ENCODE measurements at places on chromosomes 4 and X.

- DNase-seq = no peak
These were observed 56.2 kb downstream of the WFS1 start for GRCh38 chr4:6325788-6326290.

DNA sequence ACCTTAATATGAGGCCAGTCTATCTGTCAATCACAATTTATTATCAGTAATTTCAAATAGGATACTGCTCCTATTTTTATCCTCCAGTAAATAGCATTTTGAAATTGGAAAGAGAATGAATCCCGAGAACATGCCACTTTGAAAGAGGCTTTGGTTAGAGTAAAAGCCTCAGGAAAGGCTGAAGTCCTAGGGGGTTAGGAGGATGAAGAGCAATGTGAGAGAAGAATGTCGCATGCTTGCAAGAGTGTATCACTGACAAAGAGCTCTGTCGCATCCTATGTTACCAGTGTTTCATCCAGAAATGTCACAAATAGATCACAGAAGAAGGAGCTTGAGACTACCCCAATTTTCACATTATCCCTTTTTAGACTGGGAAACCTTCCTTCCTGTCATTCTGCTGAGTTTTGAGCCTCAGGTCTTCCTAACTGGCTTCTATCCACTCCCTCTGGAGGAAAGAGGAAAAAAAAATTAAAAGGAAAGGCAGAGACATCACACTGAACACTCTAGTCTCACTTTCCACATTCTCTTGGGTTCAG, 39.8 kb downstream of the GPM6A start:
- DNase-seq = no peak

DNA sequence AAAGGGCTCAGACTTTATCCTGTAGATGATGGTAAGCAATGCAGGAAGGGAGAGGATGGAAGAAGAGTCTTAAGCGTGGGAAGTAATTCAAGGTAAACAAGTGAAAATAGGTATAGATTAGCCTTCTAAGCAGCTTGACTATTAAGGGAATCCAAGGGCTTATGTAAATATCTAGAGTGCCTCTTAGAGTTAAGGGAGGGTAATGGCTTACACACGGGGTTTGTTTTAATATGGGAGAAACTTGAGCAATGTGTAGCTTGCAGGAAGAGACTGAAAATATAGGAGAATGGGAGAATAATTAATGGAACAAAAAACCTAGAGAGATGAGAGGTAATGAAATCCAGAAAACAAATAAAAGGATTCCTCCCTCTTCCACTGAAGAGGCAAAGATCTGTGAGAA, 12.8 kb upstream of the SAP30 start:
- no peak for DNase-seq

DNA sequence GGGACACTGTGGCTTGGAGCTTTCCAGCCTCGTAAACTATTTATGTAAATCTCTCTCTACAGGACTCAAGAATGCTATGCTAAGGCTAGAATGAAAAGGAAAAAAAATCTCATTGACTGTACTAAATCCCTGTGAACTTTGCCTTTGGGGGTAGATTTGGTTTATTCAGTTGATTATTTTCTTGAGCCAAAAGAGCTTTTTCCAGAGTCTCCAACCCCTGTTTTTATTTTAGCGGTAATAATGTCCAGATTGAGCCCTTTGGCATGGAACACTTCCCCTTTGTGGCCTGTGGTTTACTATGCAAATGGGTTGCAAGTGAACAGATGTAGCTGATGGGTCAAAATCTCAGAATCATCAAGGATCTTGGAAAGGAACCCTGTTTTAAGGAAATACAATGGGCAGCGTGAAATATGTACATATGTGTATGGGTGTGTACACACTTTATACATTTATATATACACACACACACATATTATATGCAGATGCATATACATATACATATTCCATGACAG, 72.9 kb downstream of the FAM9B start:
- DNase-seq = no peak

GRCh38 chr4:4810778-4811177, 48.7 kb upstream of the MSX1 start:
- DNase-seq = no peak

- peak; percentile 1 for DNase-seq
These were observed 148.1 kb upstream of the EOLA2 start for GRCh38 chrX:150086371-150086770.

DNA sequence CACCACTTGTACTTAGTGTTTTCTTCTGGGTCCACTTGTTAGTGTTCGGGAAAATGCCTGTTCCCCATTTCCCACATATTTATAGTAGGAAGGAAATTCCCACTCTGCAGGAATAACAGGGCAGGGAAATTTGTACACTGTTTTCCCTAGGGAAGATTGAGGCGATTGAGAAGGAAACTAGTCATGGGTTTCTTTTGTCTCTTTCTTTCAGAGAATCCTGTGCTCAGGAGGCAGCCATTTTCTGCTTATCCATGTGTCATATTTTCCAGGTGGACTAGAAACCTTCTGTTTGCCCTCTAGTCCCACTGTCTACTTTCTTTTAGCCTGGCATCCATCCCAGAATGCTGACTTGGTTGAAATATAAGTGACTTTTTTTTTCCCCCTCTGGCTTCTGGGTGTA, 299.1 kb upstream of the ANKRD50 start:
- no peak for DNase-seq

DNA sequence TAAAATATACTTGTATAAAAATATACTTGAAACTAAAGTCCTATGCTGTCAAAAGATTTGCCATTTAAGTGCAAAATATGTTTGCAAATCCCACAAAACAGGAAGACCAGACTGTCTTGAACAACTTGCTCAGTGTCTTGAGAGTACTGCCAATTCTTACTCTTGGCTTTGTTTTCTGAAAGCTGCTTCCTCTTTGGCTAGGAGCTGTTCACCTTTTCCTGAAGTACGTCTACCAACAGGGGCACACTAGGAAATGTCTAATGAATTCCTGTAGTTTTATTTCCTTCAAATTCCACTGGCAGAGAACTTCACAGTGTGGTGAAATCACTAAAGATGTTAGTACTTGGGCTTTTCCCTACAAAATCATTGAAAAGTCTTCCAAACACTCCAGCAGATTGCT, 46.4 kb upstream of the ABCG2 start:
- DNase-seq = no peak

DNA sequence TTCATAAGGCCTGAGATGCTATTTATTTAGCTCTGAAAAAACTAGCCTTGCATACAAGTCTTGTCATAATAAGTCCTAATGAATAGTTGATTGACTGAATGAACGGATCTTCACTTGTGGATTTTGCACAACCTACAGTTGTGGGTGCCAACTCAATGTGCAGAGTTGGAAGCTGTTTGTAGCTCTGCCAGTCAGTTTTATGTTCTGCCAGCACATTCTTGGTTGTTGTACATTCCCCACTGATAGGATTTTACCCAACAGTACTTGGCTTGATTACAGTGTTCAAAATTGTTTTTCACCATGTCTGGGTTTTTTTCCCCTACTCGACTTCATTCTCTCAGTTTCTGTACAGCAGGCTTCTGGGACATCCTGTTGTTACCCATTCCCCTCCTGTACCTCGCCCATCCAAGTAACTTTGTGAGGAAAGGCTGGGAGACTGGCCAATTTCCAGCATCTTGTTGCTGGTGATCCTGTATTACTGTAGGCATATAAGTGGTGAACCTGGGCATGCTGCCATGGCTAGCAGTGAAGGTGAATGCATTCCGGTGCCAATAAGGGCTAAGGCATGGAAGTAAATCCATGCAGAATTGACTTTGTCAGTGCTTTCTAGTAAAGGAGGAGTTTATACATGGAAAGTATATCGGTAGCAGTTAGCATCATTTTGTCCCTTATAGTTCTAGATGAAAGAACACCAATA, 22.8 kb downstream of the IL1RAPL1 start:
- no peak for DNase-seq

DNA sequence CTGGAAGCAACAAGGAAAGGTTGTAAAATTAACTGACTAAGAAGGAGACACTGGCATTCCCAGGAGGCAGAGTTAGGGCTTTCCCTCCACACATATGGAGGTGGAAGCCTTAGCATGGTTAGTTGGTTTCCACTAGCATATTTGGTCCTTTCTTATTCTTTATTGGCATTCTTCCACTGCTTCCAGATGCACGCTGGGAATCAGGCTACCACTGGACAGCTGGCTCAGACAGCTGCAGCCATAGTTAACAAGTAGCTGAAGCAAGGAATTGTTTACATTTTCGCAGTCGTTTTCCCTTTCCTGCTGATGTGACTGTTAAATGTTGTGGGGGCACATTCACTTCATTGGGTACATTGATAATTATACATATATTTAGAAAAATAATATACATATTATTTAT, 169.2 kb downstream of the GRIA2 start:
- DNase-seq = no peak

GRCh38 chr4:133152831-133153481, 3.9 kb downstream of the PCDH10 start:
- DNase-seq = no peak

GRCh38 chrX:148507418-148507817, 7.0 kb downstream of the AFF2 start:
- DNase-seq = no peak

DNA sequence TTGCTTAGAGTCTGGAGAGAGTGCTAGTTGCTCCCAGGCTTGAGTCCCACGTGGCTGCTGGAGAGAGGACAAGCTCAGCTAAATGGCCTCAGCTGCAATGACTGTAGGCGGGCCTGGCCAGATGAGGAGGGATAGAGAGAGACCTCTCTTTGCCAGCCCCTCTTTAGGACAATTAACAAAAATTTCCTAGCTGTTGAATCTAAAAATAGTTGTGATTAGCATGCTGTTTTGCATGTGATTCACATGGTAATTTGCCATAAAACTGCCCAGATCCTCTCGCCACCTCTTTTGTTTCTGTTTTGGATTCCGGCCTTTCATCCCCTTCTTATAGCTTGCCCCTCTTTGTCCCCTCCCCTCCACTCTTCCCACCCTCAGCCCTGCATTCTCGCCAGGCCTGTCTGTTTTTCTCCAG, 28.9 kb upstream of the PRPS1 start:
- no peak for DNase-seq

DNA sequence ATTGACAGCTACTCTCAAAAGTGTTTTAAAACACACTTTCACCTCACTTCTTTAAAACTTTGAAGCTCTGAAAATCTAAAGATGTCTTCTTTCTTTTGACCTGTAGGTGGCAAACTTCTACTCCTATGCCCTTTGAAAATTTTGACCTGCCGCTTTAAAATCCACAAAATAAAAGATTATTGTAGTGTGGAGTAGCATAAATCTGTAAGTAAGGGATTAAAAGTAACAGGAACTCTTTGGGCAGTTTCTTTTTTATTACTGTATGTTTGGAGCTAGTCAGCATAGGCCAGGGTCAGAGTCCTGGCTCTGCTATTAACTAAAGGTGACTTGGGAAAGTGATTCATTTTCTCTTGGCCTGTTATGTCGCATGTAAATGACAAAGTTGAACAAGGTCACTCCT, 25.5 kb downstream of the BBS12 start:
- DNase-seq = no peak

GRCh38 chr4:150173432-150173861, 95.2 kb downstream of the DCLK2 start:
- DNase-seq = no peak

GRCh38 chr4:138267835-138268234, 25.7 kb upstream of the SLC7A11 start:
- DNase-seq = no peak

DNA sequence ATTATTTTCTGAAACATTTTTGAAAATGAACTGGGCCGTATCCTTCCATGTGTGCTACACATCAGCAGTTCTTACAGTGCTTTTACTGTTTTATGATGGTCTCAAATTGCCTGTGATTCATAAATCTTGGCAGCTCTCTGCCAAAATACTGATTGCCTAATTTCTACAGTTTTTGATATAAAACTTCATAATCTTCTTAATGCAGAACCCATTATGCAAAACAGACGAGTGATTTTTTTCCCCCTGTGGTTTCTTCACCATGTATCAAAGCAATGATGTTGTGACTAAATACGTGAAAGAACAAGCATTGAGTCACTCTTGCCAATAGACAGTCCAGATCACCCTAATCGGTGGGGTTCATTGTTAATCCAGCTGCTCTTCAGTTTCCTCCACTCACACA, 156.4 kb upstream of the WDR1 start:
- no peak for DNase-seq

DNA sequence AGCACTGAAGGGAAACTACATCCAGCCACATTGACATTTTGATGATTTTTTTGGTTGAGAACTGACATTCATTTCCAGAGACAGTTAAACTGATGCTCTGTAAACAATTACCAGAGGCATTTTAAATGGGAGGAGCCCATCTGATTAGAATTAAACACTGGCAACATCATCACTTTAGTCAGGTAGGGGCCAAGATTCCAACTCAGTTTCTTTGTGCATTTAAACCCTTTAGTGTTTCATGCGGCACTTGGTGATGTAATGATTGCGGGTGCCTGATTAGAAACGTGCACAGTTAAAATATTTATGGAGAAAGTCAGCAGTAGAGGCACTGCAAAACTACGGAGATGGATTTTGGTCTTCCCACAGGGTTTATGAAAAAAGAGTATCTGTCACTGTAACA, 16.1 kb downstream of the TNIP3 start:
- no peak for DNase-seq

DNA sequence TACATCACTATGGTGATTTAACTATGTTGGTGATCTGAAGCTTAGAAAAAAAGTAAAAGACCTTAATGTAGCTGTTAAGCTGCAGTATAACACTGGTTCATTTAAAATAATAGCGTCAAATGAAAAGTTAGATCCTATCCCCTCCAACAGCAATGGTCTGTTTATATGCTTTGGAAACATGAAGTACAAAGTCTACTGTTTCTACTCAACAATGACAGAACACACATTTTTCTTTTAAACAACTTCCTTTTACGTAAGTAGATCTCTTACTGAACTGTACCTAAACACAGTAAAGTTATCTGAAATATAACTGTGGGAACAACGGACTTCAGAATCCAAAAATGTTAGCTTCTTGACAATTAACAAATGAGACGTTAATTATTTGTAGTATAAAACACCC, 35.3 kb downstream of the BOD1L1 start:
- peak; percentile 56 for DNase-seq

DNA sequence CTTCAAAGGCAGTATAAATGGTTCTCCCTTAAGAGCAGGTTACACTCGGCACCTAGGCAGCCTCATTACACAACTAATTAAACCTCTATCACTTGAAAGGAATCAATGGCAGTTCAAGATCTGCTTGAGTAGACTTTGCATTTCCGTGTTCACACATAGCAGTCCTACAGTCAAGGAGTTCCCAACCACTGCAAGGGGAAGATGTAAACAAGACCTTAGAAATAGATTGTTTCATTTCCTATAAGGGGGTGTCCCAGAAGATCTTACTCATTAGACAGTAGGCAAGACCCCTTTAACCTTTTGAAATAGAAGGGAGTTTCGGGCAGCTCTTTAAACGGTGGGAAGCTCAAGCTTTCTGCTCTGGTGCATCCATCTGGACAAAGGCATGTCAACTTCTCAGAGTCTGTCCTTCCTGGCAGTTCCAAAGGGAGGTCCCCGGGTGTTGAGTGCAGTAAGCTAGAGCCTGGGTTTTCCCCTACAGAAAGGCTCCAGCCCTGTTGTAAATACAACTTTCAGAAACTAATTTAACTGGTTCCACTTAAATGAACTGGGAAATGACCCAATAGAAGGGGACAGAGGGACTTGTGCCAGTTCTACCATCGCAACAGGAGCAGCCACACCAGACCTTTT, 150.8 kb downstream of the RBMX2 start:
- DNase-seq = no peak

- peak; percentile 9 for DNase-seq
These were observed 98.9 kb upstream of the PDLIM3 start for GRCh38 chr4:185634066-185634652.

GRCh38 chr4:3518511-3518880, 13.7 kb downstream of the LRPAP1 start:
- no peak for DNase-seq
